ENCODE measurements at places on chromosomes 12 and 14. TPM values are rescaled to one million over a fixed set of nuclear protein-coding genes. Genes with fewer than 3 reads are reported as not detected.

DNA sequence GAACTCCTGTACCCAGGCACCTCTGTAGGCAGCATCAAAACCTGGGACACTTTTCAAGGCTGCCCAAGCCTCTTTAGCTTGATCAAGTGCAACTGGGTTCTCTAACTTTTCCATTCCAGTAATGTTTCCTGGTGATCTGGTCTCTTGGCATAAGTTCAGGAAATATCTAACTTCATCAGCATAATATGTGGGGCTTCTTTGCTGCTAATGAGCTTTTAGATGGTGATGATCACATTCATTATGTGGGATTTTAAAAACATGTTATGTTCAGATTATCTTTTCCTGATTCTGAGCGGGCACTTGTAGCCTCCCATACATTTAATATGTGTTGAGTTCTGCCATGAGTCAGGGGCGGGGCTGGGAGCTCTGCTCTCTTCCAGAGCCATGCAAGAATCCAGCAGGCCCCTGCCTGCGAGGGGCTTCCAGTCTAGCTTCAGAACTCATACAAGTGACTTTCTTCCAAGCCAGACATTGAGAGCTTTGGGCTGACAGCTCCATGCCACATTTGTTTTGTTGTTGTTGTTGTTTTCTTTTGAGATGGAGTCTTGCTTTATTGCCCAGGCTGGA lies 39.5 kb upstream of the RIN3 start:
- DNase-seq = no peak

GRCh38 chr12:16385782-16386646 lies 38.6 kb downstream of the MGST1 start:
- peak; percentile 58 for DNase-seq

The OLR1 gene
- 0.76 TPM for polyA plus RNA-seq

The ACSM4 gene
- 0.09 TPM for polyA plus RNA-seq

- DNase-seq = no peak
These were observed 5.3 kb downstream of the FGF6 start for GRCh38 chr12:4440187-4440941.

DNA sequence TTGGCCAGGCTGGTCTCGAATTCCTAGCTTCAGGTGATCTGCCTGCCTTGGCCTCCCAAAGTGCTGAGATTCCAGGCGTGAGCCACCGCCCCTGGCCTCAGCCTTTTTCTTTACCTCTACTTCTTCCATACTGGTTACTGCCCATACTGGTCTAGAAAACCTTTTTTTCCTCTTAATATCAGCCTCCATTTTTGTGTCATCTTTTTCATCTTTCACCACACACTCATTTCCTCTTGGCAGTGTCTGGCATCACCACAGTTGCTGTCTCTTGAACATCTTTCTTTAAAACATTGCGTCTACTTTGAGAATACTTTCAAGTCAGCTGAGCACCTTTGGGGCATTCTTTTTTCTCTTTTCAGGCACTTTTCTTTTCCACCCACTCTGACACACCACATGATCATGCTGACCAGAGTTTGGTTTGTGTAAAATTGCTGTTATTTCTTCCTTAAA lies 32.7 kb downstream of the DDX47 start:
- no peak for DNase-seq

DNA sequence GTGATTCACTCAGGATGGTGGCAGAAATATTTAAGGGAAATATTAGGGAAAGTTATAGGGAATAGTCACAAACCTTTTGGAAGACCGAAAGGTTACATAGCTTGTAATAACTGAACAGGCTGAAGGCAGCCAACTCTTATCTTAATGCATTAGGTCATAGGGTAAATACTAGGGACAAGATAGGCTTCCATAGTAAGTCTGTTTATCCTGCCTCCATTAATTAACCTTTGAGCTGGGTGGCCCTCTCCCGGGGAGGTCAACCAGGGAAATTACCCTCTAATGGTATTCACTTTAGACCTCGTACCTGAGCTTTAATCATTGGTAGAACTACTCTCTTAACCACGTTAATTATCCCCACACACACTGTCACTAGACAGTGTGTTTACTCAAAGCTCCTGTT lies 981.8 kb downstream of the SLC16A7 start:
- DNase-seq = no peak

The PLEKHG7 gene
- 0.13 TPM for polyA plus RNA-seq

DNA sequence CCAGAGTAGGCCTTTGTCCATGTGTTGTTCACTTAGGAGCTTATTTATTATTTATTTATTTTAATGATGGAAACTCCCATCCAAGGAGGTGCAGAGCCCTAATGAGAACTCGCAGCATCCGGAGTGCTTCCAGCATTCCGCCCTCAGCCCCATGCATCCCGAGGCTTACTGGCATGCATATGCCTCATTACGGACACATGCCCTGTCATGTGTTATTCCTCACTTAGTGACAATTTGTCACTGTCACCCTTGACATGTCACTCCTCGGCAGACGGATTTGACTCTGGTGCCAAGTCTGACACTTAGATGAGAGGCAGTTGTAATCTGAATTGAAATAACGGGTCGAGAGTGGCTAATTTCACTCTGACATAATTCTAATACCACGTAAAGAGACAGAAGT lies 132.8 kb downstream of the VRK1 start:
- DNase-seq = no peak

The TAS2R19 gene
- 1.3 TPM for polyA plus RNA-seq

The KRT71 gene
- not detected for polyA plus RNA-seq

The FITM1 gene
- 164 TPM for polyA plus RNA-seq

DNA sequence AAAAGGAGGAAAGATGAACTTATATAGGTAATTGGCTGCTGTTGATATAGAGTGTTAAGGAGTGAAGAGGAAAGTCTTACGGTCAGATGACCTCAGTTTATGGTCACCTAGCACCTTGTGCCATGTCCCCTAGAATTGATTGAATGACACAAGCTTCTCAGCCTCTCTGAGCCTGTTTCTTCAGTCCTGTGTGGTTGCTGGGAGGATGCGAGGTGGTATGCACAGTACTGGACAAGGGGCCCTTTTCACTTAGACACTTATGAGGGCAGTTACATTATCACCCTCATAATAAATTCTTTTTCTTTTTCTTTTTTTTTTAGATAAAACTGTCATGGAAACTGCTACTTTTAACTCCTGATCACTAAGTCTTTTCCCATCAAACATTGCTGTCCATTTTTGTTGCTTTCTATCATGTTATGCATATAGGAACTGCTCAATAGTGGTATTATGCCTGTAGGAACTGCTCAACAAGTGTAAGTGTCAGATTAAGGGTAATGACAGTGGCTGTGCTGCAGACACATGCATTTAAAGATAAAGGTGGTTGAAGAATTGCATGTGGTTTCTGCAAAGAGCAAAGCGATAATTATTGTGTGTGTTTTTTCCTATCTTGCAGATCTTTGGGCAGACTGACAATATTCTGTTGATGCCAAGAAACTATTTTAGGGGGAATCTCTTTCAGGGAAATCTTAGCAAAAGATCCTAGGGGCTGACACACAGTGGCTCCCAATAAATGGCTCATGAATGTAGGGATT lies 11.6 kb downstream of the ANO6 start:
- DNase-seq = no peak

The ARHGEF25 gene
- polyA plus RNA-seq = 25.4 TPM

The POTEM gene
- not detected for polyA plus RNA-seq

- no peak for DNase-seq
These were observed 114.3 kb downstream of the SLC15A5 start for GRCh38 chr12:16163146-16163545.

The SP1 gene
- polyA plus RNA-seq = 37.2 TPM

DNA sequence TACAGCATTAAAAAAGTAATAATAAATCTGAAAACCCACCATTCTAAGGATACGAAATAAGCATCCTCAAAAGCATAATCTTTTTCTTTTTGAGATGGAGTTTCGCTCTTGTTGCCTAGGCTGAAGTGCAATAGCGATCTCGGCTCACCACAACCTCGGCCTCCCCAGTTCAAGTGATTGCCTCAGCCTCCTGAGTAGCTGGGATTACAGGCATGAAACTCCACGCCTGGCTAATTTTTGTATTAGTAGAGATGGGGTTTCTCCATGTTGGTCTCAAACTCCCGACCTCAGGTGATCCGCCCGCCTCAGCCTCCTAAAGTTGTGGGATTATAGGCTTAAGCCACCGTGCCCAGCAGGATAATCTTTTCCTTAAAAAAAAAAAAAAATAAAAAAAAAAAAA lies 4.3 kb downstream of the CCNT1 start:
- DNase-seq = no peak

GRCh38 chr14:36019126-36019525 lies 157.4 kb downstream of the PTCSC3 start:
- DNase-seq = no peak

DNA sequence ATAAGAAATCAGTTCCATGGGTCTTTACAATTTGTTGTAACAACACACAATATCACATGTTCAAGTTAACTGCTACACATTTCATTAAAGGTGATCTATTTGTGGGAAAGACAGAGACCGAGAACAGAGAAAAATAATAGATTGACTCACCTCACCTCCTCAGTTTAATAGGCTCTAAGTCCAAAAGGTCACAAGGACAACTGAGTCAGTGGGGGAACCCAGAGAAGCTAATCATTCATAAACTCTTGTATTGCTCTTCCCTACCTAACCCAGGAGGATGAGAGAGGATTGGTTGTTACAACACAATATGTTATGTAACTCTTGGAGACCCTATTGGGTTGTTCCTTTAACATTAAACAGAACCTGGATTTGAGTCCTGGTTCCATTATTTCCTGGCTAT lies 72.2 kb upstream of the CRY1 start:
- no peak for DNase-seq

DNA sequence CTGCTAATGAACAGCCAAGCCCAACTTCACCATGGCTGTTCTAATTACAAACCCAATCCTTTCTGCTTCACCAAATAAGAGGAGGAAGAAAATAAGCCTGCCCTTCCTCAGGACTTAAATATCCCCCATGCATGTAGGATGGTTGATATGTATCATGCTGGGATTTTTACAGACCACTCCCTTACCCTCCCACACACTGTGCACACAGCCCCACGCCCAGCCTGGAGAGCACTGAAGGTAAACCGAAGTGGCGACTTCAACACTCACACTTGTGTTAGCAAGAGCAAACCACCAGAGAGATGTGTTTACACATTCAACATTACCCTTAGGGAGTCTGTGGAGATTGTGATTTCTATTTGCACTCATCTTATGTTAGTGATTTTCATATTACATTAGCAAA lies 241.2 kb downstream of the EGLN3 start:
- no peak for DNase-seq

GRCh38 chr14:54225457-54226060 lies 171.2 kb upstream of the CDKN3 start:
- DNase-seq = no peak

GRCh38 chr12:78115889-78116288 lies 285.2 kb downstream of the NAV3 start:
- no peak for DNase-seq

The IFNG-AS1 gene
- 0.15 TPM for polyA plus RNA-seq

DNA sequence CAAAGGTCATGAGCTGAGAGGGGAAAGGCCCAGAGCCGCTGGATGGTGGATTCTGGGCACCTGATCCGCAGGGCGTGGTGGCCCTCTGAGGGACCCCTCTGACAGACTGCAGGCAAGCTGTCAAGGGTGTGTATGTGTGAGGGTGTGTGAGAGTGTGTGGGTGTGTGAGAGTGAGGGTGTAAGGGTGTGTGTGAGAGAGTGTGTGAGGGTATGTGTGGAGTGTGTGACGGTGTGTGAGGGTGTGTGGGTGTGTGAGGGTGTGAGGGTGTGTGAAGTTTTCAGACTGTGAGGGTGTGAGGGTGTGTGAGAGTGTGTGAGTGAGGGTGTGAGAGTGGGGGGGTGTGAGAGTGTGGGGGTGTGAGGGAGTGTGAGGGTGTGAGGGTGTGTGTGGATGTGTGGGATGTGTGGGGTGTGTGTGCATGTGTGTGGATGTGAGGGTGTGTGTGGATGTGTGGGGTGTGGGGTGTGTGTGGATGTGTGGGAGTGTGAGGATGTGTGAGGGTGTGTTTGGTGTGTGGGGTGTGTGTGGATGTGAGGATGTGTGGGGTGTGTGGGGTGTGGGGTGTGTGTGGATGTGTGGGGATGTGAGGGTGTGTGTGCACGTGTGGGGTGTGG lies 156.7 kb downstream of the TMEM121 start:
- DNase-seq = no peak

DNA sequence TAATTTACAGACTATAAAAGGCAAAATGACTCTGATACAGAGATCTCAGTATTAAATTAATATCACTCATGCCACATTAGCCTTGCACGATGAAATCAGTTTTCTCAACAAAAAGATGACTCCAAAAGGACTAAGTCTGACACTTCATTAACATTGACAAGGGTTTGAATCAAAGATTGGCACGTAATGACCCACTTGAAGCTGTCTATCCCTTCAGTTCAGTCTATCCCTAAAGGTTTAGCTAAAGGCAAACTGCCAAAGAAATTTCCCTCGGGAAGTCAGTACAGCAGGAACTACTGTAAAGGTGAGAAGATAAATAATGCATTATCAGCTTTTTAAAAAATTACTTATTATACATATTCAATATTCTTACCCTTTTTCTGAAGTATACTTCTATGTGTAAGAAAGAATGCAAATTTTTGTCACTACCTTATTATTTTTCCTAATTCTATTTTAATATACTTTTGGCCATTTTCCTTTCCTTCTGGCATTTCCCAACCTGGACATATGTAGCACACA lies 127.1 kb downstream of the NELL2 start:
- no peak for DNase-seq

The TOMM20L gene
- polyA plus RNA-seq = 0.43 TPM

DNA sequence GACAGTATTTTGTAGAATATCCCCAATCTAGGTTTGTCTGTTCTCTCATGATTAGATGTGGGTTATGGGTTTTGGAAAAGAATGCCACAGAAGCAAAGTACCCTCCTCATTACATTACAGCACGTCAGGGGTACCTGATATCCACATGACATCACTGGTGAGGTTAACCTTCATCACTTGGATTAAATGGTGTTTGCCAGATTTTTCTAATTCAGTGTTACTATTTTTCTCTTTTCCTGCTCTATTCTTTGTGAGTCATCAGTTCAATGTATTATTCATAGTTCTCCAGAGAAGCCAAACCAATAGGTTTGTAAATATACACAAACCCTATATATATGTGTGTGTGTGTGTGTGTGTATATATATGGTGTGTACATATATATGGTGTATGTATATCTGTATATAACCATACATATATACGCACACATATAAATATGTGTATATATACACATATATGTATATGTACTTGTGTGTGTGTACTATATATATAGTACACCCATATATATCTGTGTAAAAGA lies 131.4 kb downstream of the LMNTD1 start:
- no peak for DNase-seq

GRCh38 chr14:58313699-58314098 lies 15.3 kb downstream of the ARID4A start:
- no peak for DNase-seq

DNA sequence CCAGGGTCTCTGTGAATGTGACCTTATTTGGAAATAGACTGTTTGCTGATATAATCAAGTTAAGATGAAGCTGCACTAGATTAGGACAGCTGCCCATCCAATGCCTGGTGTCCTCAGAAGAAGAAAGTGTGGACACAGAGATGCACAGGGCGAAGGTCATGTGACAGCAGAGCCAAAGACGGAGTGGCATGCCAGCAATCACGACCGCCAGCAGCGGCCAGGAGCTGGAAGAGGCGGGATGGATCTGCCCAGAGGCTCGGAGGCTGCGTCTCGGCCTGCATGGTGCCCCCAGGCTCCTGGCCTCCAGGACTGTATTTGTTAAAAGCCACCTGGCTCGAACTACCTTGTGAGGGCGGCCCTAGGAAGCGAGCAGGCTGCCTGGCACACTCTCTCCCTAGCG lies 76.5 kb downstream of the RFLNA start:
- no peak for DNase-seq

The TSPAN9 gene
- polyA plus RNA-seq = 112 TPM

GRCh38 chr12:95182868-95183415 lies 34.3 kb downstream of the FGD6 start:
- no peak for DNase-seq

The TPPP2 gene
- polyA plus RNA-seq = 0.49 TPM

Measured in forelimb muscle (tissue), 1 donor.